Left ventricle myocardium superior (tissue), 1 donor: ENCODE measurements at places on chromosomes 12 and 14.

DNA sequence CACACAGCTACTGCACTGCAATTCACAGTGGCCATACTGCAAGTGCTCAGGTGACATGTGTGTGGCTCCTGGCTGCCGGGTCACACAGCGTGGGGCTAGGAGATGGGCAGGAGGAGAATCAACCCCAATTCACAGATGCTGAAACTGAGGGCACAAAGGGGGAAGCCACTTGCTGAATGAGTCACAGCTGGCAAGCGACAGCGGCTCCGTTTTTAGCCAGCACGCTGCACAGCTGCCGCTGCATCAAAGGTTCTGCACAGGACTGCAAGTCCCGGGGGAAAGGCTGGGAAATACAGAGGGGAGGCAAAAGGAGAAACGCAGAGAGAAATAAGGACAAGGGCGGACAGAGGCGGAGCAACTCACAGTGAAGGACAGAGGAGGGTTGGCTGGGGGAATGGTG is 57.9 kb downstream of the KDM2B start:
- peak; percentile 49 for DNase-seq

DNA sequence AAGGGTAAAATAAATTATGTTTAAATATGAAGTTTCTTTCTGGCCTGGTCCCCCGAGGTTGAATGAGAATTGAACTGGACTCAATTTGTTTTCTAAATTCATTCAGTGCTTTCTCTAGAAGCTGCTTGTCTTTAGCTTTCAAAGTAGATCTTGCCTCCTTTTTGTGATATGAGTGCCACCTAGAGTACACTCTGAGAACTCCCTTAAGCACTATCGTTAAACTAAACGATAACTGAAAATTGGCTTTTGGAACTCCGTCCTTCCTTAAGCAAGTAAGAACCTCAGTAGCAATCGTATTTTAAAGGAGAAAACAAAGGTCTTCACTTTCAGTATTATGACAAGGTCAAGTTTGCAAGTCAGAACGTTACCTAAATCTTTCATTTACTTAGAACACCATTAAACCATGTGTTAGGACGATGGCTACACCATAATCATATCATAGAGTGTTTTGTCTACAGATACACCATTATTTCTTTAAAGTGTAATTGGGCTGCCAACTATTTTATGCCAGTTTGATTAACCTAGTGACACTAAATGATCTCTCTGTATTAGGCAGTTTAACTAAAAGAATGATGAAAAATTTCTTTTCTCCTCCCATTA is 364.8 kb downstream of the SNAPC1 start:
- DNase-seq = no peak

DNA sequence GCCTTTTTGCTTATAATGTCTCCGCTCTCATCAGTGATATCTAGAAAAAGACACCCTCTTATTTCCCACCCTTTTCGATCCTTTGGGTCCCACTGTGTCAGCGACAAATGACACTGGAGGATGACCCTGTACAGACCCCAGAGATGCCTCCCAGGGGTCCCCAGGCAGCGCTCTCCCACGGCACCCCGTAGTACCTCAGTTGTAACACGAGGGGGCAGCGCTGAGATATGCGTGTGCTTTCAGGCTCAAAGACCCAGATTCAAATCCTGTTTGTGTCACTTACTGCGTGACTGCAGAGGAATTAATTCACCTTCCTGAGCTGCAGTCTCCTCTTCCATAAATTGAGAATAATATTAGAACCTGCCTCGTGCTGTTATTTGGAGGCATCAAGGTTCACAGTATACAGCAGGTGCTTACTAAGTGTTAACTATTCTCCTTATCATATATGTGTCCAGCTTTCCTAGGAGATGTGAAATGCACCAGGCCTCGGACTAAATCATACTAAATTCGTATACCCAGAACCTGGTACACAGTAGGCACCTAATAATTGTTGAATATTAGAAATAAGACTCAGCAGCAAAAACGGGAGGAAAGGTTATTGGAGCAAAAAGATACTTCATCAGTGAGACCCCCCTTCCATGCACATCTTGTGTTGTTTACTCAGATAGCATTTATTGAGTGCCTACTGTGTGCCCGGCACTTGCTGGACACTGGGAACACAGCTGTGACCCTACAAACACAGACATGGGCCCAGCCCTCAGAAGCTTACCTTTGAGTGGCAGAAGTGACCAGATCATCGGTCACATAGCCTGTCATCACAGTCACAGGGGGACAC is 99.9 kb downstream of the PHETA1 start:
- no peak for DNase-seq

- peak; percentile 68 for DNase-seq
Measured at GRCh38 chr12:47651368-47652254, 54.2 kb downstream of the RPAP3 start.

- DNase-seq = no peak
Measured at GRCh38 chr12:120971299-120972180, 6.8 kb upstream of the HNF1A start.
